Fibroblast of lung (primary cell): ENCODE measurements at places on chromosomes 11 and 22. TPM values are rescaled to one million over a fixed set of nuclear protein-coding genes. Genes with fewer than 3 reads are reported as not detected.

LARGE2 gene
- not detected in 2 replicates for total RNA-seq

OR51A2 gene
- total RNA-seq: not detected in 2 replicates

GRCh38 chr11:6635082-6635932 lies 16.1 kb upstream of the TPP1 start:
- peak; percentile 82 for DNase-seq

DNA sequence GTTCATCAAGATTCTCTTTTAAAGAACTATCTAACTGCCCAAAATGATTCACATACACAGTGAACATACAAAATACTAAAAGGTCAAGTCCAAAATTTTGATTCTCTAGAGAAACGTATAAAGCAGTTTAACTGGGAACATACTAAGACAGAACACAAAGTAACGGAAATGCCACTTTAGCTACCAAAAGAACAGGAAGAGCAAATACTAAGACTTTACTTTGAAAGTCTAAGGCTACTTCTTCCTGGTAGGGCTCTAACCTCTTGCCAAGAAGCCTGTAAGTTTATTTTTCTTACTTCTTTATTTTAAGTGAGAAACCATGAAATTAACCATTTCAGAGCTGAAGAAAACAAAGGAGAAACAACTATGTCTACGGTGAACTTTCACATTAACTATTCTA lies 6.2 kb downstream of the PICALM start:
- peak; percentile 40 for DNase-seq

DNA sequence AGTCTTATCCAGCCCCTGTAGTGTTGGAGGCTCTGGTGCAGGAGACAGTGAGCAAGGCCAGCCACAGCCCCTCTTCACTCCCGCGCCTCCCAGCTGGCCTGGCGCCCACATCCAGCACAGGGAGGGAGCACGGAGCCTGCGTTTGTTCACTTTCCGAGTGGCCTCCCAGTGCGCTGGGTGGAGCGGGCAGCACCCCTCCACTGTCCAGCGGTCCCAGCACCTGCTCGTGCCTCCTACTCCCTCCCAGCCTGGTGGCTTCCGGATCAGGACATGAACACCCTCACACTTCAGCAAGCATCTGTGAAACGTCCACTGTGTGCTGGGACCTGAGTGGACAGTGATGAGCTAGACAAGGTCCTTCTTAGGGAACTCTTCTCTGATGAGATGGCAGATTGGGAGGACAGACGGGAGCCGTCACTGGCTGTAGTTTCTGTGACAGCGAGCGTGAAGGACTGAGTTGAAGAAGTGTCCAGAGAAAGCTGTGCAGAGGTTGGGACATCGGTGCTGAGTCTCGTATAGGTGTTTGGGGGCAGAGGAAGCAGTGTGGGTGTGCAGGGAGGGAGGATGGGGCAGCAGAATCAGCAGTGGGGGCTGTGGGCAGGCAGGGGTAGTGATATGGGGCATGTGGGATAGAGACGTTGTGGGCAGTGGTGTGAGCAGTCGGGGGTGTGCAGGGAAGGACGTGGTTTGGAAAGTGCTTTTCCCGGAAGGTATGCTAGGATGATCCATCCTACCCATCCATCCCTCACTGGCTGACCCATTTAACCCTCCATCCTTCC lies 256.8 kb downstream of the TBC1D22A start:
- DNase-seq: no peak

DNA sequence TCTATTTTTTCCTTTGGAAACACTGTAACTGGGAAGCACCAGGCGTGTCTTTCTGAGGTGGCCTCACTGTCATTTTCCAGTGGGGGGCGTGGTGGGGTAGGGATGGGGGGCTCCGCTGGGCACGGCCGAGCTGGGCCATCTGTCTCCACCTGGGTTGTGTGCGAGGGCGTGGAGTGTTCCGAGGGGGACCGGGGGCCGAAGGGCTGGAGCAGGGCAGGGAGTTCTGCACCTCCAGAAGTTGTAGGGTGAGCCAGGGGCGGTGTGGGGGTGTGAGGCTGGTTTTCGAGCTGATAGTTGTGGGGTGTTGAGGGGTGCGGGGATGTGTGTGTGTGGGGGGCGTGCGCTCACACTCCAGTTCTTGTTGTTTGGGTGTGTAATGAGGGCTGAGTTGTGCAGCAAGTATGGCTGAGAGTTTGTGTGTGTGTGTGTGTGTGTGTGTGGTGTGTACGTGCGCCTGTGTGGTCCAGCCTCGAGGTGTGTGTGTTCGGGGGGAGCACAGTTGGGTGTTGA lies 10.8 kb downstream of the YPEL4 start:
- no peak for DNase-seq

DNA sequence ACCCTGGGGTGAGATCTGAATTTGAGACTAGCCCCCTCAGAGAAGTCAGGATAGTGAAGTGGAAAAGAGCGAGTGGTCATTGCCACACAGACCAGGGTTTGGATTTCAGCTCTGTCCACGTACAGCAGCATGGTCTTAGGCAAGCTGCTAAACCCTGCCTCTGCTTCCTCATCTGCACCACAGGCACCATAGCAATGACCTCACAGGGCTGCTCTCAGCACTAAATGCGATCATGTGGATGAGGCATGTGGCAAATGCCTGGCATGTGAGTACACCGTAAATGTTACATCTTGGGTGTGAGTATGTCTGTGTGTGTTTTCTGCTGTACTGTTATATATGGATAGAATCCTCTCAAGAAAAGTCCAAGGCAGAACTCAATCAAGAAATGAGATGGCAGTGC lies 15.8 kb downstream of the NAV2 start:
- DNase-seq: peak; percentile 49
